ENCODE measurements at places on chromosomes 2 and 18.

DNA sequence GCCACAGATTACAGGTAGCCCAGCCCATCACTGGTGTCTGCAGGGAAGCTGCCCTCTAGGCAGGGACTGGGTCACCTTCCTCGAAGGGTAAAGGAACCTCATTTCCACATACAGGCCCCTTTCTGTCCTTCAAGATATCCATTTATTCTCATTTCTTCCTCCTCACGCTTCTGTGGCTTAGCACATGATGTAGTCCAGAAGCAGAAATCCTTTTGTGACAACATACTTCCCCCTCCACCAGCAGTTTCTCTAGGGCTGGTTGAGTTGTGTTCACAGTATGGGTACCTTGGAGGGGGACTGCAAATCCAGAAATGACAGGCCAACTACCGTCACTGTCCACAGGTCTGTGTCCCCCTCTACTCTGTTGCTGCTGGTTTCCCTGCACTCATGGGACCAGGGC is 364.9 kb downstream of the ANAPC1 start:
- DNase-seq: no peak

GRCh38 chr2:208645226-208645625 is 238.6 kb downstream of the PTH2R start:
- DNase-seq: no peak

DNA sequence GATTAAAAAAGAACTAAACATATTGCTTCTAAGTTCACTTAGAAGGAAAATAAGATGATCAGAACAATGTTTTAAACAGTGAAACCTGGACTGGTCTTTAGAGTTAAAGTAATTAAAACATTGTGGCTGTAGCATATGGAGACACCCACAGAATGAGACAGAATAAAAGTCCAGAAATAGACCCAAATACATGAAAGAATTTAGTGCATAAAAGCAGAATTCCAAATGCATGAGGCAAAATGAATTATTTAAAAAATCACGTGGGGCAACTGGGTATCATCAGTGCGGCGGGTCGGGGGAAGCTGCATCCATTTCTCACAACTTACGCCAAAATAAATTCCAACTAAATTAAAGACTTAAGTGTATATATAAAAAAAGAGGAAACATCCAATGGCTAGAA is 12.1 kb downstream of the RNF149 start:
- DNase-seq: no peak

GRCh38 chr18:44309185-44309584 is 371.5 kb upstream of the SETBP1 start:
- DNase-seq: no peak

DNA sequence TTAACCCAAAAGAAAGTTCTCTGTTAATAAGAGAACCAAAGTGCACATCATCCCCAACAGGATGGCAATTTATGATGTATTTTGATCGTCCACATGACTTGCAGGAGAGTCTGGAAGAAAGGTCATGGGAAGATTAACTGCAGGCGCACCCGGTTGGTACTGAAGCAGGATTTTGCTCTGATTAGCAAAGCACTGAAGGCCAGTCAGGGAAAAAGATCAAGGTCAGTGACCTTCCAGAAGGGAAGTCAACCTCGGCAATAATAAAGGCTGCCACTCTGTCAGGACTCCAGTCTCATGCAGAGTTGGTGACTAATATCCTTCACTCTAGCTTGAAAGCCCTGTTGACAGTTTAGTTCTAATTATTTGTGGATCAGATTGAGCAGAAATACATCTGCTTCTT is 432.7 kb upstream of the RAB12 start:
- no peak for DNase-seq
